NCI-H2081 (cell line): ENCODE measurements at places on chromosomes 12 and 14.

- no peak for DNase-seq
Observed at GRCh38 chr12:111868676-111869588, 26.9 kb downstream of the MAPKAPK5 start.

- DNase-seq = no peak
Observed at GRCh38 chr14:55097881-55098560, 31.0 kb upstream of the LGALS3 start.

DNA sequence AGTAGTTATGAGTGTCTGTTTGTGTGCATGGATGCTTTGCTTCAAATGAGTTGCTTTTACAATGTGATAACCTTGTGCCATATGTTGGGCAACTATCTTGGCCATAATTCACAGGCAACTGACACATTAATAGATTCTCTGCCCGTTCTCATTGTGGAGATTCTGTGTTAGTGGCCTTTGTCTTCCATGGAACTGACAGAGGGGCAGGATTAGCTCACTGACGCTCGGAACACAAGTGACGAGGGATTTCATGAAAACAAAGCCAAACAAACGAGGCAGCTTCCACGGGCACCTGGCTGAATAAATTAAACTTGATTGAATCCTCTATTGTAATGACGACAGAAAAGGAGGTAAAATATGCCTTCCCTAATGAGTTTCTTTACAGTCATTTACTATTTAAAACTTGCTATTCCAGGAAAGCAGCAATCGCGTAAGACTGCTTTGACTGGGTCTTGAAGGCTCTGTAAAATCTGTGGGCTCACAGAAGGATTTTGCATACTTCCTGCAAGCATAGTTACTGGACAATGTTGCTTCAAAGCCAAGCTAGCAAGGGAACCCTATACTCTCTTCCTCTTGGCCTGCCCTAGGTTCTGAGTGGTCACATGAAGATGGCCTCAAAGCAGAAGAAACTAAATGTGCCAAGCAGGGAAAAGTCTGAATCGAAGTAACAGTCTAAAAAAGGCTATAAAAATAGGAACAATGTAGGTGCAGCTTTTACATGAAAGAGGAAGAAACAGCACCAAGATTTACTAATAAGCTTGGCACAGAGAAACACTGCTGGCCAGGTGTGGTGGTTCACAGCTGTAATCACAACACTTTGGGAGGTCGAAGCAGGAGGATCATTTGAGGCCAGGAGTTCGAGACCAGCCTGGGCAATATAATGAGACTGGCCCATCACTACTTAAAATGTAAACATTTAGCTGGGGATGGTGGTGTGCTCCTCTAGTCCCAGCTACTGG lies 28.1 kb upstream of the SINHCAF start:
- DNase-seq = peak; percentile 63

DNA sequence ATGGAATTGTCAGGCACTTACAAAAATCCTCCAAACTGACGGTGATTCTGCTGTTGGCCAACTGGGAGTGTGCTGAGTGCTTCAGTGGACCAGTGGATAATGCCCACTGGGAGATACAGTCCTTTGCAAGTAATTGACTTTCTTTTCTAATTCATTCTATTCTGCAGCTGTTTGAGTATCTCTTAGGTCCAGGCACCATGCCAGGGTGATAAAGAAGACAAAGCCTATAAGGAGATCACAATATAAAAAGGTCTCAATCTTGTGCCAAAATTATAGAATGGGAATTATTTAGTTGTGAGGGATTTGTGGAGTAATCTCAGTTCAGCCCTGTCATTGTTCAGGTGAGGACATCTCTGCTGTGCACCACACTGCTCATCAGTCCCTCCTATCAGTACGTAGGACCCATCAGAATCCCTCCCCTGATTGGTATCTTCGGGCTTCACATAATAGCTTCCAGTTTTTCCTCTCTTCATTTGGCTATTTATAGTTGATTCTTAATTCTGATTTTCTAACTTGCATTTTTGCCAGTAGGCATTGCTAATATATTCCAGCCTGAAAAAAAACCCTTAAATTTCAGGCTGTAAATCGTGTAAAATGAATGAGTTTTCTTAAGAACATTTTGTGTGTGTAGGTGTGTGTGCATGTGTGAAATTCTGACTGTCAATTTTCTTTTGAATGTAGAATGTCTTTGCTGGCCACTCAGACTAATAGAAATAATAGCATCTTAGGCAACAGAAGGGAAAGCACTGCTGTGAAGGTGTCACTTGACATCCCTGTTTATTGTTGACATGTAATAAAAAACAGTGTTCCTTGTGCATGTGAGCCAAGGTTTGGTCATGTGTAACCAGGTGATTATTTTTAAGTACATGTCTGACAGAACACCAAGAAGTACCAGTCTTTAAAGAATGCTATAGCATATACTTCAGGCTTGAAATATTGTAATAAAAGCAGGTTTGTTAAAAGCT lies 457.6 kb upstream of the RGS6 start:
- DNase-seq = no peak

- DNase-seq = no peak
Observed at GRCh38 chr12:68319988-68320623, 12.1 kb downstream of the MDM1 start.

DNA sequence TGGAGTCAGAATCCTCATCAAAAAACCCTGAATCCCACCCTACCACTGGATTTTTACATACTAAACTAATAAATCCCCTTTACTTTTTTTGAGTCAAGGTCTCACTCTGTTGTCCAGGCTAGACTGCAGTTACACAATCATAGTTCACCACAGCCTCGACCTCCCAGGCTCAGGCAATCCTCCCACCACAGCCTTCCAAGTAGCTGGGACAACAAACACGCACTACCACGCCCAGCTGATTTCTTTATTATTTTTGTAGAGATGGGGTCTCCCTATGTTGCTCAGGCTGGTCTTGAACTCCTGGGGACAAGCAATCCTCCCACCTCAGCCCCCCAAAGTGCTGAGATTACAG lies 24.3 kb downstream of the SPTSSA start:
- DNase-seq = no peak

GRCh38 chr12:64837427-64837826 lies 13.0 kb downstream of the TBC1D30 start:
- no peak for DNase-seq

GRCh38 chr14:59695198-59695597 lies 118.6 kb upstream of the CCDC175 start:
- DNase-seq = no peak

- no peak for DNase-seq
Observed at GRCh38 chr12:48022676-48023385, 18.6 kb upstream of the COL2A1 start.

DNA sequence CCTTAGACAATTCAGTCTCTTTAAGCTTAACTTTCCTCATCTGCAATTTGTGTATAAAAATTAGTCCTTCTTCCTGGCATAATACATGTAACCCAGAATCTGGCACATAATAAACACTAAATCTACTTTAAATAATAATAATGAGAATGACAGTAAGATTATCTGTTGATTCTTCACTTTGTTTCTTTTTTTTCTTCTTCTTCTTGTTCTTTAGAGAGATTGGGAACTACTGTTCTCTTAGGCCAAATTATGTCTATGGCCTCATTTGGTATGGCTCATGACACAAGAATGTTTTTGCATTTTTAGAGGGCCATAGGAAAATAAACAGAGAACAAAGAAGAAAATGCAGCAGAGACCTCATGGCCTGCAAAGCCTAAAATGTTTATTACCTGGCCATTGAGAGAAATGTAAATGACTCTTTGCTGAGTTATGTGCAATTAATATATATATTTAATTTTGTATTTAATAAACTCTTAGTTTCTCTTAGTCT lies 275.8 kb downstream of the SLC6A15 start:
- no peak for DNase-seq

DNA sequence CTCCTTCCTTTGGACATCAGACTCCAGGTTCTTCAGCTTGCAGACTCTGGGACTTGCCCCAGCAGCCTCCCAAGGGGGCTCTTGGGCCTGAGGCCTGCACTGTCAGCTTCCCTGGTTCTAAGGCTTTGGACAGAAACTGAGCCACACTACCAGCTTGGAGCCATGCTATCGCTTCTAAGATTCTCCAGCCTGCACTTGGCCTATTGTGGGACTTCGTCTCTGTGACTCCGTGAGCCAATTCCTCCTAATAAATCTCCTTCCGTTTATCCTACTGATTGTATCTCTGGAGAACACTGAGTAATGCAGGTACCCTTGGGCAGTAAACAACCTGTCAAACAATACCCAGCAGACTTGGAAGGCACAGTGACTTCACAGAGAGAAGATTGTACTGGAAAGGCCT lies 24.9 kb upstream of the RHOJ start:
- no peak for DNase-seq

- no peak for DNase-seq
Observed at GRCh38 chr12:49903700-49904423, at the start of gene FAIM2. Gene FAIM2, minus strand, starts transcription at chr12:49903900. Its CDS starts 108 bp downstream, at chr12:49903792.

GRCh38 chr14:85122690-85123089 lies 407.3 kb upstream of the FLRT2 start:
- no peak for DNase-seq

DNA sequence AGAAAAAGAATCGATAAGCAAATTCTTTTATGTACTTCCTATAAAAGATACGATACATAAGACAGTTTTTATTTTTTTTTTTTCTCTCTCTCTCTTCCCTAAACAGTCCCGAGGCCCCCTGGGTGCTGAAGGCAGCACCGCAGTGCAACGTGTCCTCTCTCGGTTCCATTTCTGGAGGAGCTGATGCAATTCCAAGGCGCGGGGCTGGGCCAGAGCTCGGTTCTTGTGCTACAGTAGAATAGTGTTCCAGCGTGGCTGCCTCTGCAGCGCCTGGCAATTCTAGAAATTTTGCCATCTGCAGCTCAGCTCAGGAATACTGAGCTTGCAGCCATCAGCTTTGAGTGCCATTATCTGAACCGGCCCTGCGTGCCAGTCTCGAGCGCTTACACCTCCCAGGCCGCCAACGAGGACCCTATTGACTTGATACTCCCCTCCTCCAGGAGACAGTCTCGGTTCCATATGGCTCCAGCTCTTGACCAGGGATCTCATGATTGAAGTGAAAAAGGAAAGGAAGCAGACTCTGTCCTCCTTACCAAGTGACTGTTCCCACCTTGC lies 630 bp downstream of the ALDH1L2 start:
- no peak for DNase-seq

- DNase-seq = no peak
Observed at GRCh38 chr14:28373721-28374120, 392.9 kb upstream of the FOXG1 start.
